ENCODE measurements at places on chromosomes 2 and 18. TPM values are rescaled to one million over a fixed set of nuclear protein-coding genes. Genes with fewer than 3 reads are reported as not detected.

DNA sequence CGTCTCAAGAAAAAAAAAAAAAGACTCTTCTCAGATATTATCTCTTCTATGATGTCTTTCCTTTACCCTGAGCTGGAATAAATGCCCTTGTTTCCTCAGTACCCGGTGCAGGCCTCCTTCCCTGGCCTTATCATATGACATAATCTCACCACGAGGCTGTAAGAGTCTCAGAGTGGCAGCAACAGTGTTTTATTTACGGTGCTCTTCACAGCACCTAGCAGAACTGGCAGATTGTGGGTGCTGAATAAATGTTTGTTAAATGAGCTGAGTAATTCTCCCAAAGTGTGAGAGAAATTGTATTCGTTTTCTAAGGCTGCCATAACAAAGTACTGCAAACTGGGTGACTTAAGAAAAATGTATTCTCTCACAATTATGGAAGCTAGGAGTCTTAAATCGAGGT, 82.8 kb upstream of the CD28 start:
- no peak for DNase-seq

- no peak for DNase-seq
These were observed 24.3 kb upstream of the KLHL29 start for GRCh38 chr2:23360571-23361125.

DNA sequence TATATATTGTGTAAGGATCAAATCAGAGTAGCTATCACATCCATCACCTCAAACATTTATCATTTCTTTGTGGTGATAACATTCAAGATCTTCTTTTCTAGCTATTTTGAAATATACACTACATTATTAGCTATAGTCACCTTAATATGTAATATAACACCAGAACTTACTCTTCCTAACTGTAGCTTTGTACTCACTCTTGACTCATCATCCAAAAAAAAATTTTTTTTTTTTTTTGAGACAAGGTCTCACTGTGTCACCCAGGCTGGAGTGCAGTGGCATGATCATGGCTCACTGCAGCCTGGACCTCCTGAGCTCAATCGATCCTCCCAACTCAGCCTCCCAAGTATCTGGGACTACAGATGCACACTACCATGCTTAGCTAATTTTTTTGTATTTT, 153.3 kb downstream of the EML6 start:
- no peak for DNase-seq

DNA sequence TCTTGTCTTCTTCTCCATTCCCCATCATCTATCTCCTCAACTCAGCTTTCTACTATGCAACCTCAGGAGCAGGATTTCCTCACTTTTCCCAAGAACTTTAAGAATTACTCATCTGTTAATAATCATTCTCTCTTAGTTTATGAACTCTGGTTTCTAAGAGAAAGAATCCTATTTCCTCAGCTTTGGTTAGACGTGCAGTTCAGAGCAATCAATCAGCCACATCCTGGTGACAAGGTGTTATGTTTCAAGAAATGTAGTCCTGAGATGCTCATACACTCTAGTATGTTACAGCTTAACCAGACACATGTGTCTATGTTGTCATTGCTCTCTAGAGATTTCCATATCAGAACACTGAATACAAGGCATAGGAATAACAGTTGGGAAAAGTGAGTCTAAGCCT, 277.9 kb downstream of the MBD2 start:
- DNase-seq = no peak

DNA sequence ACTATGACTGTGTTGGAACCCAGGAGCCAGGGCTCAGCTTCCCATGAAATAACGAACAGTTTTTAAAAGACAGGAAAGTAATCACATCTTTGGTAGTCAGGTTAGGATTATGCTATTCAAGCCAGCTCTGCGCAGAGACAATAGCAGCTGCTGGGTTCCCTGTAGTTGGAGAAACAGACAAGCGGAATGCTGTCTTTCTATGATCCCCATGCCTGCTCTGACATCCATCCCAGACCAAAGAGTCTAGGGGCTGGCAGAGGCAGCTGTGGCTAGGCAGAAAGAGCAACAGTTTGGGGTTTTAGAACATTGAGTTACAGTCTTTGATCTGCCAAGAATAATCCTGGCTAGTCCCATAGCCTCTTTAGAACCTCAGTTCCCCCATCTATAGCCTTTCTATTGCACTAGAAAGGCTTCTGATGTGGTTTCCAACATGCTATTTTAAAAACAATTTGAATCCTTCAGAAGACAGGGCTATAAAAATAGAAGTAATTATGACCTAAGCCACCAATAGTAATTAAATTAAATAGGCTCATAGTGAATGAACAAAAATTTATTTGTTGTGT, 146.8 kb downstream of the MTX2 start:
- DNase-seq = no peak

DNA sequence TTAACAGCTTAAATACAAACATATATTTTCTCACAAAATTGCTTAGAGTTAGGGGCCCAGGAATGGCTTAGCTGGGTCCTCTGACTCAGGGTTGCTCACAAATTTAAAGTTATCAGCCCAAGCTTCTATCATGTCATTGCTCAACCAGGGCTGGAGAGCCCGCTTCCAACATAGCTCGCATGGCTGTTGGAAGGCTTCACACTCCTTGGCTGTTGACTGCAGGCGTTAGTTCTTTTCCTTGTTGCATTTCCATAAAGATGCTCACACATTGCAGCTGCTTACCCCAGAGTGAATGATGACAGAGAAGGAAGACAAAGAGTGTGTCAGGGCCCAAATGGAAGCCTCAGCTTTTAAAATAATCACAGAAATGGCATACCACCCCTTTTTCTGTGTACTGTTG, 62.9 kb upstream of the TFPI start:
- DNase-seq = no peak

DNA sequence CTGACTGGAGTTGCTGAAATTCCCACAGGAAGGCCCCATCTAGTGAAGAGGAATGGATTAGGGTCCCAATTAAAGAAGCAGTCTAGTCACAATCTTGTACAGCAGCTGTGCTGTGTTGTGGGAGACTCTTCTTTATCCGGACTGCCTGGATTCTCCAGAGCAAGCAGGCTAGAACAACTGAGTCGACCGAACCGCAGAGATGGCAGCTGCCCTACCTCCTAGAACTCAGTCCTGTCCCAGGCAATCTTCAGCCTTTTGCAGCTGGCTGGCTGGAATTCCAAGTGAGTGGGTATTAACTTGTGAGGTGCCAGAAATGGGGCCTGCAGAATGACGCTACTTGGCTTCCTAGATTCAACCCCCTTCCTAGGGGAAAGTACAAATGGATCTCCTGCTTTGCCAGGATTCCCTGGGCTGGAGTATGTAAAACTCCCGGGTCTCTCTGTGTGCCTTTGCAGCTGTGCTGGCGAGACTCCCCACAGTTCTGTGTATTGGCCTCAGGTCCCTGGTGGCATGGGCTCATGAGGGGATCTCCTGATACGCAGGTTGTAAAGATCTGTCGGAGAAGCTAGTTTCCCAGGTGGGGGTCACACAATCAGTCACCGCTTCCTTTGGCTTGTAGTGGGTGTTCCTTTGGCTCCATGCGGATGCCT, 1952.6 kb upstream of the LRRTM1 start:
- no peak for DNase-seq

- DNase-seq = no peak
These were observed 151.1 kb upstream of the TWIST2 start for GRCh38 chr2:238696786-238697185.

DNA sequence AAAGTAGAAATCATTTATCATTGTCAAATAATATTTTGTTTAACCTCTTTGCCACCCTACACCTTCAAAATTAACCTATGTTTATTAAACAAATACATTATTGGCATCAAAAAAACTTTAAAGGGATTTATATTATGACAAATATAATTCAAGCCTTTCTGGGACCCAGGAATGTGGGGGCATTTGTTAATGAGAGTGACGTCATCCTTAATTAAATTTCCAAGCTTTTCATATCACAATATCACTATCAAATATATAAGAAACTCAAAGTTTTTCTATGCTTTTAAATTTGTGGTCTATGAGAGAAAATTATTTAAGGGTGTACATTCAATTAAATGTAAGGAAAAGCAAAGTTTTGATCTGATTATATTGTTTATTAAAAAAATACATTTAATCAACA, 307.4 kb upstream of the POU3F3 start:
- no peak for DNase-seq

GRCh38 chr2:214592011-214592410, 181.2 kb downstream of the VWC2L start:
- peak; percentile 11 for DNase-seq

- no peak for DNase-seq
These were observed 18.1 kb downstream of the SMAD2 start for GRCh38 chr18:47912343-47912742.

- no peak for DNase-seq
These were observed 203.4 kb downstream of the NEDD4L start for GRCh38 chr18:58247363-58247834.

GRCh38 chr2:117057016-117057415, 757.5 kb upstream of the DDX18 start:
- no peak for DNase-seq

DNA sequence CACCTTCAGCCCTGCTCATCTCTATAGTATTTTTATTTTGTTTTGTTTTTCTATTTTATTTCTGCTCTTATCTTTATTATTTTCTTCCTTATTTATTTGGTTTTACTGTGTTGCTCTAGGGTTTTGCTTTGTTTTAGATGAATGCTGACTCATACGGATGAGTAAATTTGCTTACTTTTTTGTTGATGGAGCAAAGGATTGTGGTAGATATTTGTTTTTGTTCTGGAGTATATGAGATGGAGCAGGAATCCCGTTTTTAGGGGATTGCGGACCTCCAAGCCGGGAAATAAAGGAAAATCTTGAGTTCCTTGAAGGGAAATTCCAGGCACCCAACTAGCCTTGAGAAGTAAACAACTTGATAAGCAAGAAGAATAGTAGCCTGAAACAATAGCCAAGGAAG, 15.3 kb upstream of the COLEC12 start:
- DNase-seq = no peak

GRCh38 chr2:121098556-121098955, 186.4 kb downstream of the TFCP2L1 start:
- no peak for DNase-seq

DNA sequence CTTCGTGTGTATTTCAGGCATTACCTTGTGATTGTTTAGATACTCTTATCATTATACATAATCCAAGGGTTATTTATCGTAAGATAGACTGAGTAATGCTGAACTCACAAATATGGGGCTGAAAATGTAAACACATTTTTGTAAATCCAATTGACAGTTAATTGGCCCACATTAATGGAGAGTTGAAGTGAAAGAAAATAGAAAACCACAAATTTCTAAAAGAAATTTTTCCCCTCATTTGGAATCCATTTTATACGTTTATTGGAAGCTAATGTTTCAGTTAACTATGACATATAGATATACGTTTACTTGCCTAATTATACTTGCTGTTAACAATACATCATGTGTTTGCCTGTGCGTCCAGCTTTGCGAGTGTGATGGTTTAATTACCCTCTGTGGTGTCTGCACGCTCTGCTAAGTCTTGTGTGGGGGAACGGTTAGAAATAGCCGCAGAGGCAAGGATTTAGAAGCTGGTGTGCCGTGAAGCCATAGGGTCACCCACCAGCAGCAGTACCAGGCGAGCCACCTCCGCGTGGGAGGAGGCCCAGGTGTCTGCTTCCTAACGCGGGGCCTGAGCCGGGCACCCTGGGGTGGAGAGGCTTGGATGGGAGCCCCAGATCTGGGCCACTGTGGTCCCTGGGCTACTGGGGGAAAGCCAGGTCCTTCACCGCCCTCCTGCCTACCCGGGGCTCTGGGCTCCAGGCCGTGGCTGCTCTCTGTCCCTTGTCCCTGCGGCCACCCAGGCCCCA, 38.0 kb downstream of the TSHZ1 start:
- DNase-seq = no peak

- DNase-seq = no peak
These were observed 47.8 kb upstream of the RHOB start for GRCh38 chr2:20398956-20399567.

DNA sequence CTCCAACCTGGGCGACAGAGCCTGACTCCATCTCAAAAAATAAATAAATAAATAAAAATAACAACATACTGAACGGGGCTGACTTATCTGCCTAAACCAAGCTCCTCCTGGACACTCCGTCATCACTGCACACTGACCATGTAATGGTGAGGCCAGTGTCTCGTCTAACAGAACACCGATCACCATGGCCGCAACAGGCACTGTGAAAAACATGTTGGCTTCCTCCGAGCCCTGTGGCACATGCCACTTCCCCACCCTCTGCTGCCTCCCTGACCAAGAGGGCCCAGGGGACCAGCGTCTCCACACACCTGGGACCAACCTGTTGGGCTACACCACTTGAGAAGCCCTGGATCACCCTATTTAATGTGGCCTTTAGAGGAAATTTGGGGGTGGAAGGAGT, 33.9 kb downstream of the ZNF516 start:
- no peak for DNase-seq

- no peak for DNase-seq
These were observed 10.2 kb upstream of the GTF2A1L start for GRCh38 chr2:48607307-48608014.

DNA sequence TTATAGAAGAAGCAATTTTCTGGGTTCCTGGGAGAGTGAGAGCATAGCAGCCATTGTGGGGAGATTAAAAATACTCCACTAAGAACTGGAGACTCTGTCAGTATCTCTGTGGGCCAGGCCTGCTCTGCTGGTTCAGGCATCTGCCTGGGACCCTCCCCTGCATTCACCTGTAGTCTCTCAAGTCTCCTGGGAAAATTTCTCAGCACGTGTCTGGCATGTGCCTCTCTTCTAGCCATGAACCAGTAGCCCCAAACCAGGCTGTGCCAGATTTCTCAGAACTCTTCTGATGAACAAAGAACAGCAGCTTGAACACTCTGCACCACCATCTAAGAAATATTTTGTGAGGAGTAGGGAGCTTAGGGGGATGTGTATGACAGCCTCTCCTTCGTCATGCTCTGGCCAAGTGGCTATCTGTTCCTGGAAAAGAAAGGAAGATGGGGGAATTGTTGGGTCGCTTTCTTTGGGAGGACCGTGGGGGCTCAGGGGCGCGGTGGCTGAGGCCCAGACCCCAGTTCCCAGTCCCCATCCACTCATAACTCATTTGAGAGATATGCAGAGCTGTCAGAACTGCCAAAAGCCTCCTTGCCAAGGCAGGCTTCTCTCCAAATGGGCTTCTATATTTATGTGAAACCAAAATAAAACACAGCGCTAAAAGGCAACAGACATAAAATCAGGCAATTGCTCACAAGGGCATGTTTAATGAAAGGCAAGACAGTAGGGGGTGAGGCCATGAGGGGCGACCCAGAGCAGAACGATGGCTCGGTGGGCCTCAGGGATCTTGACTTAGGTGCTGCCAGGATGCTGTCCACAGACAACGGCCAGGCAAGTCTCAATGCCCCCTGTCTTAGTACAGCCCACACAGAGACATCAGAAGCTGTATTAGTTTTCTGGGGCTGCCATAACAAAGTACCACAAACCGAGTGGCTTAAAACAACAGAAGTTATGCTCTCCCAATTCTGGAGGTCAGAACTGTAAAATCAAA, 114.7 kb upstream of the TNP1 start:
- no peak for DNase-seq

The GPR155 gene
- total RNA-seq = 0.18 TPM

The SLC16A14 gene
- 0.57 TPM for total RNA-seq

The SOCS6 gene
- total RNA-seq = 20.9 TPM

The CHRNG gene
- total RNA-seq = not detected

The OXER1 gene
- total RNA-seq = not detected

The APCDD1 gene
- not detected for total RNA-seq

The FTCDNL1 gene
- total RNA-seq = 5.2 TPM

The ACTR1B gene
- 49.9 TPM for total RNA-seq

All from PC-9 (cell line).